ENCODE measurements at places on chromosomes 2 and 18. TPM values are rescaled to one million over a fixed set of nuclear protein-coding genes. Genes with fewer than 3 reads are reported as not detected.
A peak's percentile ranks its signal among the peaks of the same experiment; 100 is the strongest.

DNA sequence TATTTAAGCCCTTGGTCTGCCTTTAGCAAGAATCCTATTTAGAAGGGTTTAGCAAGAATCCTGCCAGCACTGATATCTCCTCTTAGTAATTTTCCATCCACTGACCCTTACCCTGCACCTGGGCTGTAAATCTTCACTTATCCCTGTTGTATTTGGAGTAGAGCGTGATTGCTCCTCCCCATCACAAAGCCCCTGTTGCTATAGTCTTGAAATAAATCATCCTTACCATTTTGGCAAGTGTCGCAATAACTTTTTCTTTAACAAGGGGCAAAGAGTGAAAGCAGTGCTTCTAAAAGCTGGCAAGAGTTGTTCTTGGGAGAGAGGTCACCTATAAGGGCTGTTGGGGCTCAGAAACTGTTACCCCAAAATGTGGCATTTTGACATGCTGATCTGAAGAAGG is 3.7 kb upstream of the SCTR start:
- H3K27ac ChIP-seq = no peak overlapping the region
- no peaks in the 10 kb centered on the region for H3K4me1 ChIP-seq
- H3K27me3 ChIP-seq = peaks cover 31% of the 10 kb centered on the region

DNA sequence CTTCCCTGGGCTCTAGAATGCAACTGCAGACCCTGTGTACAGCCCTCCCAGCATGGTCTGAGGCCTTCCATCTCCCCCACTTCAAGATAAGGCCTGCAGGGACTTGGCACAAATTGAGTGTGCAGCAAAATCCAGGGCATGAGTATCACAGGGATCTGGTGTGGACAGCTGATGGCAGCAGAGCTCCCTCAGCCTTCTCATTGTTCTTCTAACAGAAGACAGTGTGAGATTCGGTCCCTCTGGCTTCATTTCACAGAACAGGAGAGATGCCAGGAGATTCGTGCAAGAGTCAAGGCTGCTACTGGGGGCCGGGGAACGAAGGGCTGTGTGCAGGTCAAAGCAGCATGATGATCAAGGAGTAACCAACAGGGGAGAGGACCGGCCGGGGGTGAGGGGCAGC is 85.8 kb downstream of the UXS1 start:
- peak; percentile 61 for DNase-seq
- no peak overlapping the region for H3K4me3 ChIP-seq
- H3K27me3 ChIP-seq = no peaks in the 10 kb centered on the region
- no peak overlapping the region for H3K27ac ChIP-seq
- H3K4me1 ChIP-seq = peaks cover 3% of the 10 kb centered on the region

DNA sequence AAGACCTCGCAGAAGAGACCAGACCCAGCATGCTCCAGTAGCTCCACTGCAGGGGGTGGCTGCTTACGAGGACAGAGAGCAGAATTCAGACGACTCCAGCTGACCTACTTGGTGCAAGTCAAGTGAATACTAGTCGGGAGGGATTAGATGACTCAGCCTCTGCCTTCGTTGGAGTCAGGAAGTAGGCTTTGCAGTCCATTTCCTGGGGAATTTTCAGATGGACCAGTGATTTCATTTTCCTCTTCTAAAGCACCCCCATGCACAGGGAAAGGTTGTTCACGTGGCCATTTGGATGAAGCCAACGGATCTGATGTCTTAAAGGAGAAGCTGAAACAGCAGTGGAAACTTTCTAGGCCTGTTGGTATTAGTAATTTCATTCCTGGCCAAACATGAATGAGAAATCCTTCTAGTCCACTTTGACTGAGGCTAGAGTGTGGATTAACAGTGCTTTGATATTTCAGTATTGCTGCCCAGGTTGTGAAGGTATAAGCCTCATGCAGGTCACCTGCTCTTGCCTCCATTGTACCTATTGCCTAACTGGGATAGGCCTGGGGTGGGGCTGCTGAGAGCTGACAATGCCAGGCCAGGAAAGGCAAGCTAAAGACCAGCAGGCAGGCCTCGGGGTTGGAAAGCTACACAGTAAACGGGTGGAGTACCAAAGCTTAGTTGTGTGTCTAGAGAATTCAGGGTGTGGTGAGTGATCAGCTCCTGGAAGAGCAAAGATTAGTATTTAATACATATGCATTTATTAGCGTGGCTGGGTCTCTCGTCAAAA is 117.6 kb upstream of the FOSL2 start:
- H3K36me3 ChIP-seq = no peaks in the 10 kb centered on the region
- H3K27ac ChIP-seq = no peak overlapping the region
- peaks cover 3% of the 10 kb centered on the region for H3K4me1 ChIP-seq
- no peaks in the 10 kb centered on the region for H3K27me3 ChIP-seq

DNA sequence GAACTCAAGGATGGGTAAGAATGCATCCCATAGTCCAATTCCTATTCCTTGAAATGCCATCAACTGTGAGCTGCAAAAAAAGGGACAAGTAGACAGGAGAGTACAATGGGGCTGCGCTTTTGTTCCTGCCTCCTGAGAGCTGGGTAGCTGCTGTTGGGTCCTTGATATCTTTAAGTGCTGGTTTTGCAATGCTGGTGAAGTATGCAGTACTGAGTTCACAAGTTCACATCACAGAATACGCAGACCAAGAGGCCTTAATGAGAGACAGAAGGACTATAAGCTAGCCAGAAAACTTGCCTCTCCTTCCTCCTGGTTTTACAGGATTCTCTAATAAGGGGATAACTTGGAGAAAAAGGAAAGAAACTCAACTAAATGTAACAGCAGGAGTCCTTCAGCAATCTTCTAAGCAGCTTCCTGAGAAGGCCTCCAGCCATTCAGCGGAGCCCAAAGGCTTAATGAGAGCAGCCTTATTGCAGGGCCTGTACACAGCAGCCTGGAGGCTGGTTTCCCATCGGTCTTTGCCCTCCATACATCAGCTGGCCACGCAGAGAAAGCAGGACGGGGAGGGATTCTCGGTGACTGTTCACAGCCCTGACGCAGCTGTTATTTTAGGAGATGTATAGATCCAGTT is 293.1 kb downstream of the CDCA7 start:
- no peaks in the 10 kb centered on the region for H3K36me3 ChIP-seq
- peaks cover 19% of the 10 kb centered on the region for H3K4me1 ChIP-seq
- H3K27me3 ChIP-seq = no peaks in the 10 kb centered on the region
- H3K27ac ChIP-seq = peak overlapping the region; percentile 59
- H3K4me3 ChIP-seq = no peak overlapping the region

DNA sequence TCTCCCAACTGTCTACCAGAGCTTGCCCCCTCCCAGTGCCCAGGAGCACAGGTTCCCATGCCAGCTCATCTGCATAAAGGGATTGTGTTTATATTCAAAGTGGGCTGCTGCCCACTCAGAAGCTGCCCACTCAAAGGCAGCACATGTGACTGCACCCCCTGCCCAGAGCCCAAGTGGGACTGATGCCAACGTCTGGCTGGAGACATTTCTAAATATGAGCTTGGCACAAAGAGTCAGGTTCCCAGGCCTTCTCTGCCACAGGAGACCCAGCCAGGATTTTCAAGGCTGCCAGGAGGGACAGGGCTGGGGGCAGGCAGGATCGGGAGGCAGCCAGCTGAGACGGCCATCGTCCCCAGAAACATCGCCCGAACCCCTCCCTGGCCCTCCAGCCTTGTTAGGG is 67.1 kb downstream of the ZBTB7C start:
- no peak overlapping the region for H3K4me3 ChIP-seq
- DNase-seq = no peak
- H3K27me3 ChIP-seq = no peaks in the 10 kb centered on the region

- no peaks in the 10 kb centered on the region for H3K27me3 ChIP-seq
- no peaks in the 10 kb centered on the region for H3K36me3 ChIP-seq
- H3K4me1 ChIP-seq = peaks cover 7% of the 10 kb centered on the region
- DNase-seq = no peak
- no peak overlapping the region for H3K4me3 ChIP-seq
These were observed 6.8 kb downstream of the ZCCHC2 start for GRCh38 chr18:62529597-62529996.

DNA sequence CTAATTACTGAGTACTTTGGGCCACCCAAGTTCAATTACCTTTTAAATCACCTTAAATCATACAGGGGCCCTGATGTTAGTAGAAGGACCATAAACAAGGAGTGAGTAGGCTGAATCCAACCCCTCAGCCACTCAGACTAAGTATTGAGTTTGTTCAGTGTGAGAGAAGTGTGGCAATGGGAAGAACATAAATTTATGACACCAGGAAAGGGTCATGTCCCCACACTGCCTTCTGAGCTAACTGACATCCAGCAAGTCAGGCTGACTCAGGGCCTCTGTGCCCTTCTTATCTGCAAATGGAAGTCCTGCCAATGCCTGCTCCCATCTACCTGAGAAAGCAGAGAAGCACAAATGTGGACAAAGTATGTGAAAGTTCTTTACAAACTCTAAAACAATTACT is 12.9 kb downstream of the PLEKHM3 start:
- no peak overlapping the region for H3K27ac ChIP-seq
- no peaks in the 10 kb centered on the region for H3K4me1 ChIP-seq
- H3K36me3 ChIP-seq = no peaks in the 10 kb centered on the region
- no peak for DNase-seq

- no peaks in the 10 kb centered on the region for H3K4me1 ChIP-seq
- H3K36me3 ChIP-seq = no peaks in the 10 kb centered on the region
- DNase-seq = peak; percentile 2
- no peak overlapping the region for H3K4me3 ChIP-seq
- no peaks in the 10 kb centered on the region for H3K27me3 ChIP-seq
These were observed 38.3 kb upstream of the SESTD1 start for GRCh38 chr2:179302764-179303571.

DNA sequence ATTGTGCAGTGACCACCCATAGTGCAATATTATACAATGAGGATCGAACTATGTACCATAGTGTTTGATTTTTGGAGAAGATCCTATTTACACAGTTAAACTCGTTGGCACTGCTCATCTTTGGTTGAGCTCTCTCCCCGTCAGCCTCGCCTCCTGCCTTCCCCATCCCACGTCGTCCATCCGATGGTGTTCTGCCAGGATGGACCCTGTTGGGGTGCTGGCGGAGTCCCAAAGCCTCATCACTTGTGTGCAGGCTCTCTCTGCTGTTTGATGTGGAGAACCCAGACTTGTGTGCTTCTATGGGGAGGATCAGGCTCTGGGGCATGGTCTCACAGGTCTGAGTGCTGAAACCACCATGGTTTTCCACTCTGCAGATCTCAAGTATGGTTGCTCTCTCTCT is 85.4 kb downstream of the ITGB1BP1 start:
- H3K27me3 ChIP-seq = no peaks in the 10 kb centered on the region
- H3K36me3 ChIP-seq = no peaks in the 10 kb centered on the region
- no peak overlapping the region for H3K27ac ChIP-seq

DNA sequence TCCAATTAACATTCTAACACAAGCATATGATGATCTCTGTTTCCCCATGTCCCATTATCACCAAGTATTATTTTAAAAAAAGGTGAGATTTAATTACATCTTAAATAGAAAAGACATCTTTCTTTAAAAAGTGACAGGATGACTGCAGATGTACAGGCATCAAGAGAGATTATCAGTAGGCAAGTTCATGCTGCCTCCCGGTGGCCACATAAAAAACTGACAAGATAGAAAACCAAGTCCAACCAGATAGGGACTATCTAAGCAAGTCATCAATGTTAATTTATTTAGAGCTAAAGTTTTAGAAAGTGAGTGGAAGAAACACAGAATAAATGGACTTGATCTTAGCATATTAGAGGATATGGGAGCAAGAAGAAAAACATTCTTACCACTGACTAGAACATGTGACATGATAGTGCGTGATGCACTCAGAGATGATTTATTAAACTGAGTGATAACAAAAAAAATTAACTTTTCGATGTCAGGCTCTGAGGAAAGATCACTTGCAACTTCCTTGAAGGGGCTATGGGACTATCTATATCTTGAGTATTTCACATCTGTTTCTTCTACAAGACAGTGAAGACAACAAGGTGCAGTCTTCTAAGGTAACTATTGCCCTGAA is 5.4 kb upstream of the TDRD15 start:
- DNase-seq = peak; percentile 13
- H3K27ac ChIP-seq = no peak overlapping the region
- no peaks in the 10 kb centered on the region for H3K4me1 ChIP-seq
- no peaks in the 10 kb centered on the region for H3K36me3 ChIP-seq
- H3K4me3 ChIP-seq = no peak overlapping the region

DNA sequence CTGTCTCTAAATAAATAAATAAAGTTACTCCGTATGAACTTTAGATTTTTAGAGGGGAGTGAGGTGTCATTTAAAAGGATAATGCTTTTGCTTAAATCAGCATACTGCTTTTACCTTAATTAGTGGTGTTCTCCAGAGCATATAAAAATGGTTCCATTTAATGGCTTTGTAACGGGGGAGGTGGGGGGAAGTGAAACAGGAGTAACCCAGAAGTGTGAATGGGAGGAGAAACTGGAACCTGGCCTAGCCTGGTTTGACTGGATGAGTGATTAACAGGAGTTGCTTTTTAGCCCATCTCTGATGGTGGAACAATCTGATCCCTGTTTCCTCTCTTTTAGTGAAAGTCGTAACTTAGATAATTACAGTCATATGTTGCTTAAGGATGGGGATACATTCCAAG is 1.6 kb downstream of the CNDP2 start:
- H3K27me3 ChIP-seq = no peaks in the 10 kb centered on the region
- H3K4me1 ChIP-seq = peaks cover 5% of the 10 kb centered on the region
- no peak overlapping the region for H3K4me3 ChIP-seq
- DNase-seq = no peak

DNA sequence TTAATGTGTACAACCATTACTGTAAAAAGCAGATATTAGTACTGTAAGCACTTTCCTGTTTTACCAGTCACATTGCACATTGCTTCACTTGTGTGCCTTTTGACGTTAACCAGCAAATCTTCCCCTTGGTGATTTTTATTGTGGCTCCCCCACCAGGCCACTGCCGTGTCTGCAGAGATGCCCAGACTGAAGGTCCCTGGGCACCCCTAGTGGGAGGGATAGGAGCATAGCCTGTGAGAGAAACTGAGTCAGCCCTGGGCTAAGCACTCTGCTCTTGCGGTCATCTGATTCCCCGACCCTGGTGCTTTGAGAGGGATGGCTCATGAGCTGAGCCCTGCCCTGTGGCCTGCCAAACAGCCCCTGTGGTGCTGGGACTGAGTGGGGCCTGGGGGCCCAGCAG is 73.4 kb downstream of the INPP4A start:
- H3K36me3 ChIP-seq = no peaks in the 10 kb centered on the region
- no peak overlapping the region for H3K4me3 ChIP-seq
- DNase-seq = no peak

- H3K27ac ChIP-seq = no peak overlapping the region
- DNase-seq = no peak
- H3K27me3 ChIP-seq = no peaks in the 10 kb centered on the region
- no peaks in the 10 kb centered on the region for H3K36me3 ChIP-seq
- H3K4me3 ChIP-seq = no peak overlapping the region
- H3K4me1 ChIP-seq = peaks cover 20% of the 10 kb centered on the region
These were observed 42.0 kb downstream of the RDH14 start for GRCh38 chr2:18518116-18519111.

TNFAIP6 gene
- total RNA-seq = not detected

TLX2 gene
- total RNA-seq = not detected

KIF3C gene
- 6.3 TPM for total RNA-seq

ABCB6 gene
- total RNA-seq = 24.2 TPM

TUBB8B gene
- not detected for total RNA-seq

NETO1 gene
- 3.6 TPM for total RNA-seq

SNORC gene
- 3.8 TPM for total RNA-seq

CXCR1 gene
- total RNA-seq = not detected

SNRNP27 gene
- total RNA-seq = 128 TPM

AQP12B gene
- total RNA-seq = not detected

MEP1B gene
- 0.04 TPM for total RNA-seq

RAB17 gene
- total RNA-seq = 4.7 TPM

PKDCC gene
- total RNA-seq = 228 TPM

HDAC4 gene
- 24.0 TPM for total RNA-seq

TMEM200C gene
- total RNA-seq = 26.8 TPM

All from cardiac muscle cell (in vitro differentiated cells and primary cell).